Choroid plexus epithelial cell (primary cell): ENCODE measurements at places on chromosomes 12 and 14.

DNA sequence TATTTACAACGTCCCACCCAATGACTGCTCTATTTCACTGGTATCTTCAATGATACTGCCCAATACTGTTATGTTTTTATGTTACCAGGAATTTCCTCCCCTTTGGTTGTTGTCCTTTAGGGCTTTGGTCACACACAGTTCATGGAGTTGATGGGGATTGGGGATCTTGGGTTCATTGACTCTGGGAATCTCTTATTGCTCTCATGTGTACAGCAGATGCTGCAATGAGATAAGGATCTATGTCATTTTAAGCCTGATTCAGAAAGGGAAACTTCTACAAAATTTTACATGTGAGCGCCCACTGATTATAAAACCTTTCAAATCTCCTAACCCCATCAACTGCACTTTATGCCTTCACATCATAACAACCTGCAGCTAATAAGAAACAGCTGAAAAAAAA lies 67.2 kb downstream of the FAR2 start:
- DNase-seq: no peak

- DNase-seq: peak; percentile 12
These were observed 26.0 kb downstream of the LRP6 start for GRCh38 chr12:12240662-12241340.

DNA sequence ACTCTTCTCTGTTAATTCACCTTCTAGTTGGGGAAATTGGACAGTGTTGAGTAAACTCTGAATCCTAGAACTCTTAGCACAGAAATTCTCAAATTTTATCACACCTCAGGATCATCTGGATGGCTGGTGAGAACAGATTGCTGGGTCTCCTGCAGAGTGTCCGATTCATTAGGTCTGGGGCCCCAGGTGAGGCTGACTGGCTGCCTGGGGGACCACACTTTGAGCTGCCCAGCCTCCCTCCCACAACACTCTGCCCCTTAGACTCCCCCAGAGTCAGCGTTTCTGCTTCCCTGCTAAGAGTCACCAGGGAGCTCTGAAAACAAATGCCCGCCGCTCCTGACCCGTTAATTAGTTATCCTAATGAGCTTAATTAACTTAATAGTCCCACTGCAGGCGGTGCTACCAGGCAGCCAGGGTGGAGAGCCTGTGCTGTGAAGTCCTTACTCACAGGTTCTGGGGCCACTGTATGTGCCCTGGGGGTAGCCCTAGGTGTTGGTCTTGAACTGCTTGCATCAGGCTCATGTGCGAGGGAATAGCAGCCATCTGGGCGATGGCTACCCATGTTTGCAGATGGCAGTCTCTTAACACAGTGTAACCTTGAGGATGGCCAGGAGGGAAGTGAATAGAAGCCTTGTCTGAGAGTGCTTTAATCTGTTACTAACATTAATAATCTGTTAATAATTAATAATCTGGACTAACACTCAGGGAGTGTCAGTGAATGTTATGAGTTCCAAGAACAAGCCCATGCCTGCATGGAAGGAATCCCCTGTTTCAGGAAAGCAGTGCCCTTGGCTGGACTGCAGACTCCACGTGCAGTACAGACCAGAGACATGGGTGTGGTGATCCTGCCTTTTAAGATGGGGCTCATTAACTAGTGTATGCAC lies 35.6 kb downstream of the AACS start:
- DNase-seq: no peak

DNA sequence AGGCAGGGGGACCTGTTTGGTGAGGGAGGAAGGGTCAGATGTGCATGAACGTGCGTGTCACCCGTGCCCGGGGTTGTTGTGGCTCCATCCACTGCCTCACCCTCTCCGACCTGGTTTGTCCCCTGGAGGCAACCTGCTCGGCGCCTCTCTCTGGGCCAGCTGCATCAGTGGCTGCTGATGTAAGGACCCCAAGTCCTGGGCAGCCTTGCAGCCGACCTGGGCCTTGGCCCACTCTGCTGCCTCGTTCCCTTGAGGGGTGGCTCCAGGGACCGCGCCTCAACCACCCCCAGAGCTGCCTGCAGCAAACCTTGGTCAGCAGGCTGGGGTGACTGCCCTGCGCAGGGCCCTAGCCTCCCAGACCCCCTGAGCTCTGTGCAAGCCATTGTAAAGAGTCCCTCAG lies 351.7 kb downstream of the TMEM121 start:
- DNase-seq: no peak

DNA sequence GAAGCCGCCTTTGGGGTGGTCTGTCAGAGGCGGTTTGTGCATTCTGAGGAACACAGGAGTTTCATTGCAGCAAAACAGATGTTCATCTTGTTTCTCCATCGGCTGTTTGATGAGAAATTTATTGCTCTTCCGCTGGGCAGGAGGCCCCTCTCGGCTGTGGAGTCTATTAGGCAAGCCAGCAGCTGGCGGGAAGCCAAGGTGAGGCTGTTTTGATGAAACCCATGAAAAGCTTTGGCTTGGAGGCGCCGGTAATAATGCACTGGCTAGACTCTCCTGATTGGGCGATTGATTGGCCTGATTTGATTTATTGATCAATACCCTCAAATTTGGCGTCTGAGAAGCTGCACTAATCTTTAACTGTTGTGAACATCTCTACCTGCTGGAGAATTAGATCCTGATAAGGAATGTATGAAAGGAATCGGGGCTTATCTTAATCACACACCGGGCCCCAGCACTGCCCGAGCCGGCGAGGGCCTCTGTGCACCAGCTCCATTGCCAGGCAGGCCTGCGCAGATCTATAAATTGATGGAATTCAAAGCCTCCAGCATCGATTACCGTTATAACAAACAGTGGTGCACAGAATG lies 187.7 kb downstream of the PHETA1 start:
- peak; percentile 71 for DNase-seq

GRCh38 chr14:26841326-26841725 lies 243.5 kb upstream of the NOVA1 start:
- DNase-seq: peak; percentile 44

DNA sequence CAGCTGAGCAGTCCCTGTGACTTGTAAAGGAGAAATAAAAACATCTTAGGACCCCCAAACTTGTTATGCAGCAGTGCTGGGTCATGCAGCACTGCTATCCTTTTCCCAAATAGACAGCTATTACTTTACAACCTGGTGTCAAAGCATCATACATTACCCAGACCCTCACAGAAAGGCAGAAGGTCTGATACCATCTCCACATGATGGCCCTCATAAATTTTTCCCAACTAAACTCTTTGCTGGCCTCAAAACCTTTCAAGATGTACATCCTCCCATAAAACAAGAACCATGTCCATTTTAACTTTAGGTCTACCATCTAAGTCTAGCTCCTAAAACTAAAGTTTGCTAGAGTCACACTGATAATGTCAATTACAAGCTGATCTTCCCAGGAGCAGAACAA lies 8.7 kb upstream of the RESF1 start:
- no peak for DNase-seq

GRCh38 chr12:41108032-41108431 lies 80.1 kb upstream of the PDZRN4 start:
- no peak for DNase-seq

- DNase-seq: peak; percentile 48
These were observed 111.9 kb downstream of the LRRK2 start for GRCh38 chr12:40336573-40337199.

- peak; percentile 1 for DNase-seq
These were observed 22.2 kb downstream of the ST8SIA1 start for GRCh38 chr12:22312336-22312735.

- no peak for DNase-seq
These were observed 65.0 kb upstream of the DDHD1 start for GRCh38 chr14:53218161-53218560.

GRCh38 chr14:22386924-22387775 lies 201.9 kb downstream of the DAD1 start:
- DNase-seq: peak; percentile 87

- DNase-seq: no peak
These were observed 138.3 kb downstream of the EGLN3 start for GRCh38 chr14:33812601-33813000.

DNA sequence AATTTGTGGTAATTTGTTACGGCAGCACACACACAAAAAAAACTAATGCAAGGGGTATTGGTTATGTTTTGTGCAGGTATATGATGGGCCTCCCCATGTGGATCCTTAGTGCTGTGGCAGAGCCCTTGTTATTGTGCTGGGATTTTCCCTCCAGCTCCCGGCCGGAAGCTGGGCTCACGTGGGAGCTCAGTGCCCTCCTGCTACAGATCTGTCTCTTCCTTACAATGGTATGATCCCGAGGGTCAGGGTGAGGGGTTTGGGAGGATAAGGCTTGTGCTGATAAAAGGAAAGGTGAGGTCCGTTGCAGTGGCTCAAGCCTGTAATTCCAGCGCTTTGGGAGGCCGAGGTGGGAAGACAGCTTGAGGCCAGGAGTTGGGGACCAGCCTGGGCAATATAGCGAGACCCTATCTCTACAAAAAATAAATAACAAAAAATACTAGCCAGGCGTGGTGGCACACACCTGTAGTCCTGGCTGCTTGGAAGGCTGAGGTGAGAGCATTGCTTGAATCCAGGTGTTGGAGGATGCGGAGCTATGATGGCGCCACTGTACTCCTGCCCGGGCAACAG lies 861 bp upstream of the SLC48A1 start:
- DNase-seq: no peak

GRCh38 chr14:76829013-76829365 lies 2.8 kb downstream of the LRRC74A start:
- no peak for DNase-seq

GRCh38 chr12:53710091-53710490 lies 17.2 kb downstream of the CALCOCO1 start:
- DNase-seq: no peak

DNA sequence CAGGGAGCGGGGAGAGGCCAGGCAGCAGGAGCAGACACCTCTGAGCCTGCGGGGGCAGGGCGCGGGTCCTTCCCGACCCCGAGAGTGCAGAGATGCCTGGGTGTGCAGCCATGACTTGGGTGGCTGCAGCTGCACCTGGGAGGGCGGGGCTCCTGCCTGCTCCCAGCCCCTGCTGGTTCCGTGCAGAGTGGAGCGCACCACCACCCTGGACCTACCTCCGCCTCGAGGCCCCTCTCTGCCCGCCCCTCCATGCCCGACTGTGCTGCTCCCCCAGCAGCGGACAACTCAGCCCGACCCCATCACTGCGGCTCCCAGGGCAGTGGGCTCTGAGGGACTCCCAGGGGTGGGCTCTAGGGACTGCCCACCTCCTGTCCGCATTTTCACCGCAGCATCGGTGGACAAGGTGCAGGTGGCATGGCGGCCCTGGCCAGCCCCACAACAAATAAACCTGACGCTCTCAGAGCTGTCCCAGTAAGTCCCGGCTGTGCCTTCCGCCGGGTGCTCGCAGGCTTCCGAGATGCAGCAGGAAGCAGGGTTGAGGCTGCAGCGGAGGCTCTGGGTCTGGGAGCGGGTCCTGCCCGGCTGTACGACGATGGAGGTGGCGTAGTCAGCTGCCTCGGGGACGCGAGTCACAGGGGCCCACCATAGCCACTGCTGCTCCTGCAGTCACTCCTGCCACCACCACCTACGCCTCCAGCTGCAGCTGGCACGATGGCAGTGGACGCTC lies 392.0 kb upstream of the CCDC196 start:
- DNase-seq: no peak

DNA sequence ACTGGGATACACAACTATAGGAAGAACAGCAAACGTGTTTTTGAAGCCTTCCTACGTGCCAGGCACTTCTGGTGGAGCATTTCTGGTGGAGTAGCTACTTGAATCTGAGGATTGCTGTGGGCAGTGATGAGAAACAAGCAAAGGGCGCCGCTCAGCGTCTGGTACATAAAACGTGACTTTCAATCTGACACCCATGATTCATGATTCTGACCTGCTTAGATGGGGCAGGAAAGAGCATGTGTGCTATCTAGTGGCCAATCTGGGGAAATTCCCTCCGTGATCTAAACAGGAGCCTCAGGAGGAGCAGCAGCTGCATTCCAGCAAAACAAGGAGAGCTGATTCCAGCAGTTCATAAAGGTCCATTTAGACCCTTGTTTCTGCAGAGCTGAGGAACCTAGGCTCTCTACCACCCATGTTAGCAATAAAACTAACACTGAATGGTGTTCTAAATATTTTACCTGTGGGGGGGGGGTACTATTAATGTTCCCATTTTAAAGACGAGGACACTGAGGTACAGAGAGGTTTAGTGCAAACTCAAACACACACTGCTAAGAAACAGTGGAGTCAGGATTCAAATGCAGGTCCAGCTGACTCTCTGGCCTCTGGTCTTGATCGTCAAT lies 37.8 kb downstream of the PAH start:
- DNase-seq: peak; percentile 53

DNA sequence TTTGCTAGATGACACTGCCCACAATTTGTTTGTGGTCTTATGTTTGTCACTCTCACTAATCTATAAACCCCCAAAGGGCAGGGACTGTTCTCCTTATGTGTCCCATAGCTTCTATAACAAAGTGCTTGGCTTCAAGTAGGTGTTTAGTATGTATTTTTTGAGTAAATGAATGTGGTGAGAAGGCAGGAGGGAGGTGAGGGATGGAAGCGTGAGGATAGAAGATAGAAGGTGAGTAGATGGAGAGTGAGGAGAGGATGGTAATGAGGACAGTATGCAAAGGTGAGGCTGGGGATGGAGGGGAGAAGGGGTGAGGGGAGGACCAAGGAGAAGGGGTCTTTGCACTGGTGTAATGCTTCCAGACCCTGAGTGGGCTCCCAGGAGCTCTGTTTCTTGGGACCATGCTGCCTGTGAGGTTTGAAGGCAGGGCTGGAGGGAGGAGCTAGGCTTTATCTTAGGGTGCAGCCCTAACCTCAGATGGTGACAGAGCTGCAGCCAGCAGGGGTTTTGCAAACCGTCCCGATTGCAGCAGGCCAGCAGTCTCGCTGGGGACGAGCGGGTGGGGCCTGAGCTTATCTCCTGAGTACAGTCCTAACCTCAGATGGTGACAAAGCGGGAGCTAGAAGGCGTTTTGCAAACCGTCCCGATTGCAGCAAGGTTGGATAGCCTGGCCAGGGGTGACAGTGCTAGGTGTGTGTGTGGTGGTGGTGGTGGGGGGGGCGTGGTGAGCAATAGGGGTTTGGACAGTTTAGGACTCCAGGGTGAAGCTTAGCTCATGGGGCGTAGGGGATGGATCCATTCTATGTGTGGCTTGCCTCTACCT lies 6.5 kb downstream of the CEBPE start:
- DNase-seq: peak; percentile 19

DNA sequence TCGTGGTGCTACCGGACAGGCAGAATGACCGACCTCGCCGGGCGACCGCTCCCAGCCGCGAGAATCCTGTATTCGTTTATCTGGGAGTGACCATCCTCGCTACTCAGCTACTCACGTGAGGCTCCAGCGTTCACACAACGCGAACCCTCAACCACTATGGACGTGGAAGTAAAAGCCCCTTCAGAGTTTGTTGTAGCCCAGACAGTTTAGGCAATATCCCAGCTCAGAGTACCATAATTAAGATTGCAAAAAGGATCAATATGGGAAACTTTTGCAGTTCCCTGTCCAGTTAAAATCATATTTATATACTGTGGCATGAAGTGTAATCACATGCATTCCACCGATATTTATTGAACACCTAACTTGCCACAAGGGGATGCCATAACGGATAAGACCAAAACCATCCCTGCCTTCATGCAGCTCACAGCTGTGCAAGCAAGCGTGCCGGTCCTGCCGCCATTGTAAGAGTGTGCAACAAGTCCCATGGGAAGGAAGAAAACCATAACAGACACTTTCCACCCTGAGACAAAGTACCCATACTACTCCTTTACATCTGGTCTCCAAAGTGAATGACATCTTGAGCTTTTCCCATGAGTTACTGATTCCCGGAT lies 938 bp upstream of the MAX start:
- peak; percentile 35 for DNase-seq

GRCh38 chr12:98701166-98701565 lies 56.1 kb downstream of the APAF1 start:
- peak; percentile 58 for DNase-seq

GRCh38 chr12:107684990-107685359 lies 624 bp upstream of the PWP1 start:
- DNase-seq: peak; percentile 68

- peak; percentile 71 for DNase-seq
These were observed 26.4 kb downstream of the SFSWAP start for GRCh38 chr12:131737150-131737827.
